Activated CD4-positive, alpha-beta T cell treated with anti-CD3 and anti-CD28 coated beads, Interleukin-2, amount 50 U/mL, for 24 hours (primary cell): ENCODE measurements at places on chromosomes 4 and X.

DNA sequence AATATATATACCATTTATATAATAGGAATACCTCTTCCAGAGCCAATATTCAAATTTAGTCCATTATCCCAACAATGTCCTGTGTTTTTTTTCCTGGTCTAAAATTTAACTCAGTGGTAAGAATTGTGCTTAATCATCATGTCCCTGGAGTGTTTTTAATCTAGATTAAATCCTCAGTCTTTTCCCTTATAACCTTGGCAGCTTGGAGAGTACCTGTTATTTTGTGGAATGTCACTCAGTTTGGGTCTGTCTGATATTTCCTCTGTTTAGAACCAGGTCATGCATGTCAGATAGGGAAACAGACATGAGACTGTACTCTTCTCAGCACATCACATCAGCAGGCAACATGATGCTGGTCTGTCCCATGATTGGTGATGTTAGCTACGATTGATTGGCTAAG lies 96.6 kb downstream of the HPGD start:
- no peak for DNase-seq

DNA sequence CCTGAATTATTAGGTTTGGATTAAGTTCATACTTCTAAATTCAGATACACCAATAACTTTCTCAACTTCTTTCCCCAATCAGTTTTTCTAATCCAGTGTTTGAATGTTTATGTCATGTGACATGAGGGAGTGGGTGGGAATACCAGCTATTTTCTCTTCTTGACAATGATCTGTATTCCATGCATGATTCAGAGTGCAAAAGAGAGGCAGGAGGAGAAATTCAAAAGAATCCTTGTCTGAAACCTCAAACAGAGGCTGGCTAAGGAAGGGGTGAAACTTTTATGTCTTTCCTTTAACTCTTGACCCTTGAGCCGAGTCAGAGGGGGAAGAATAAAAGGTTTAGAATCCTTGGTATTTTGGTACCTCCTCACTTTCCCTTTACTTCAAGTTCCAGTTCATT lies 544.7 kb downstream of the SPRY1 start:
- no peak for DNase-seq

- no peak for DNase-seq
Measured at GRCh38 chr4:34200535-34200934, 2043.8 kb downstream of the ARAP2 start.

DNA sequence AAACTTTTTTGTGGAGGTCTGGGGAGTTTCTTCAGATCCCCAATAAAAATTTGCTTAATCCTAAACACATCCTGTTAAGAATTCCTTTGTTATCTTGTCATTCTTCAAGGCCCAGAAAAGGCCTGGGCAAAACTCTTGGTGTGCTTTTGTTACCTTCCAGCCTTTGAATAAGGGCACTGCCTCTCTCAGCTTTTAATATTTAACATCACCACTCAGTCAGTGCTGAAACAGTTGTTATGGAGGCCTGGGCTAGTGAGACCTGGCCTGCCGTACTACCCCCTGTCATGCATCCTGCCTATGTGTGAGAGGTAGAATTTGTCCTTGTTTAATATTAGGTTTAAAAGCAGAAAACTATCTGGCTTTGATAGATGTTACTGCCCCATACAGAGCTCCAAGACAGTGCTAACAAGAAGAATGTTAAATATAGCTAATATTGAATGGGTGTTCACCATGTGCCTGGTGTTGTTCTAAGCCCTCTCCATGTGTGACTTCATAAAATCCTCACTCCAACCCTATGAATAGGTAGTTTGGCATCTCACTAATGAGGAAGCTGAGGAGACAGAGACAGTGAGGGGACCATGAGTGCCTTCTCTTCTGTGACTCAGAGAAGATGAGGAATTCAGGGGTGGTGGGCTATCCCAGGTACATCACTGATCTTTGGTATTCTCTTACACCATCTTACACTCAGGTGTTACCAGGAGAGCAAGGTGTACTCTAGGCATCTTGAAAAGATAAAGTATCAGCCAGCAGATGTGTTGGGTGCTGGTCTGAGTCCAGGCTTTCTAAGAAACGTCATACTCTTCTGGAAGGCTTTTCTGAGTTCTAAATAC lies 6.2 kb downstream of the PPP1R2C start:
- no peak for DNase-seq

- no peak for DNase-seq
Measured at GRCh38 chr4:105558277-105558676, 5.9 kb downstream of the ARHGEF38 start.

GRCh38 chrX:65035446-65035770 lies 59.2 kb upstream of the ZC4H2 start:
- peak; percentile 0 for DNase-seq

DNA sequence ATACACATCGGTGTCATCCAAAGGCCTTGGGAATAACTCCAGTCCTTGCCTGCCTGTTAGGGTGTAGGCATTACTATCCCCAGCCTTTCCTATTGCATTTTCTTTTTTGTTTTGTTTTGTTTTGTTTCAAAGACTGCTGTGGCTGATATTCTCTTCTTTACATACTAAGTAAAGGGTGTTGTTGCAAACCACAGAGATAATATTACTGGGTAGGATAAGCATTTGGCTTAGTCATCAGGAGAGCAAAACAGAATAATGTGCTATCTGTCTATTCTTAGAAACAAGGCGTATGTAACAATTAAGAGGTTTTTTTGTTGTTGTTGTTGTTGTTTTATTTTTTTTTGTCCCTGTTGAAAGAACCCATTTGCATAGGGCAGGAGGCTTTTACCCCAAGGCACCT lies 41.8 kb downstream of the UGT2B28 start:
- DNase-seq = no peak

DNA sequence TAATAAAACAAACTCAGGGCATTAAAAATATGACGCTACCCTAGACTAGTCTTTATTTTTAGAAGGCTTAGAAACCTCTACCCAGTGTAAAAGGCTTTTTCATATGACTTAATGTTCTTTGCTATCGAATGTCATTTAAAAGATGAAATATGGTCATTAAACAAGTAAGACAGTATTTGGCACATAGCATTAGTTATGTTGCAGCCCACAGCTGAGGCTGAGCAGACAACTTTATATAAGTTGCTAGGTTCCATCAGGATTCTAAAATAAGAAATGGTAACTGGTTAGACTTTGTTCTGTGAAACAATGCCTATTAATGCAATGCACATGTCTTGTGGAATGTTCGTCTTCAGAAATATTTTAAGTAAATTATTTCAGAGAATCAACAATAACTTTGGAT lies 10.4 kb upstream of the PRSS12 start:
- no peak for DNase-seq

DNA sequence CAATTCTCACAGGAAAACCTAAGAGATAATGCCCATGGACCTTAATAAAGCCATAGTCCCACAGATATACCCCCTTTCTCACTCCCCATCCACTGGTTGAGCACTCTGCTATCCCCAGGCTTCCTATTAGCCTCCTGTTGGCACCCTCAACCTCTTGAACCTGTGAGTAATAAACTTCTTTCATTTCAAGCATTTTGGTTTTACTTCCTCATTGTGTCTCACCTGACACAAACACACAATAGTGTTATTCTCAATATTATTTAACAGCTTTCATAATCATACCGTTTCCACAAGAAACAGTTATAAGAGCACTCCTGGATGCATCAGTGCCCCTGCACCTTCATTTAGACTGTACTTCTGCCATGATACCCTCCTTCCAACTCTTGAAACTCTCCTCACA lies 56.8 kb downstream of the TRPC5 start:
- no peak for DNase-seq

DNA sequence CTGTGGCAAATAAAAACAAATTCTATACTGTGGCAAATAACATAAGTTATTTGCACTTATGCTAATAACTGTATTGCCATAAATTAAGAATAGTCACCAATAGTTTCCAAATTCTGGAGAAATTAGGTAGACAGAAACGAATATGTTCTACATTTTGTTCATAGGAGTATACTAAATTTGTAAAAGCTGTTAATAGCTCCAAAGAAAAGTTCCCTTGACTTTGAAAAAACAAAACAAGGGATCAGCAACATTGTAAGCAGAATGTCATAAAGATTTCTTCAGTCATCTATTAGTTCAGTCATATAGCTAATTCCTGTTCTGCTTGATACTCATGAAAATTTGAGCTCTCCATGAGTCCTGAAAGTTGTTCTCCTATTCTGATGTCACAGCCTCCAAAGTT lies 1472.8 kb downstream of the C4orf33 start:
- DNase-seq = no peak

- DNase-seq = no peak
Measured at GRCh38 chr4:70842761-70843435, 3.2 kb upstream of the GRSF1 start.

DNA sequence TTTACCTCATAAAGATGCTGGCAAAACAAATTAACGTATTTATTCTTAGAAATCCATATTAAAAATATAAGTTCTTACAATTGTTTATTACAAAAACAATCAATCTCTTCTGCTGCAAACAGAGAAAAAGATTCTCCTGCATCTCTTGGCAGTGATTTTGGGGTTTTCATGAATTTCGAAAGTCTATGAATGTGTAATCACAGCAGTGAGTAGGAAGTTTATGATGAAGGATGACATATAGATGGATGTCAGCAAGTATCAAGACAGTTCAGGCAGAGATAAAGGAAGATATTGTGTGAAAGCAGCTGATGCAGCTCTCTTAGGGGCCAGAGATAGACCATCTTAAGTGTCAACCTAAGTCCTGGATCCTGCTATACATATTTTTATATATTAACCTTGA lies 196.9 kb upstream of the BANK1 start:
- DNase-seq = no peak

GRCh38 chrX:37420185-37420584 lies 71.0 kb downstream of the PRRG1 start:
- DNase-seq = no peak

- no peak for DNase-seq
Measured at GRCh38 chr4:74297539-74297938, 10.7 kb upstream of the EPGN start.

GRCh38 chr4:136328131-136328530 lies 1204.2 kb downstream of the PCDH18 start:
- no peak for DNase-seq

- no peak for DNase-seq
Measured at GRCh38 chrX:42967681-42968300, 189.8 kb upstream of the PPP1R2C start.

- no peak for DNase-seq
Measured at GRCh38 chr4:154010371-154010770, 221.5 kb upstream of the SFRP2 start.

GRCh38 chr4:10731690-10732089 lies 47.1 kb upstream of the CLNK start:
- DNase-seq = no peak

GRCh38 chr4:183347146-183347545 lies 24.9 kb upstream of the CLDN24 start:
- no peak for DNase-seq

- no peak for DNase-seq
Measured at GRCh38 chr4:19381068-19381467, 870.6 kb upstream of the SLIT2 start.

GRCh38 chrX:4572691-4573090 lies 859.2 kb upstream of the PRKX start:
- DNase-seq = no peak

DNA sequence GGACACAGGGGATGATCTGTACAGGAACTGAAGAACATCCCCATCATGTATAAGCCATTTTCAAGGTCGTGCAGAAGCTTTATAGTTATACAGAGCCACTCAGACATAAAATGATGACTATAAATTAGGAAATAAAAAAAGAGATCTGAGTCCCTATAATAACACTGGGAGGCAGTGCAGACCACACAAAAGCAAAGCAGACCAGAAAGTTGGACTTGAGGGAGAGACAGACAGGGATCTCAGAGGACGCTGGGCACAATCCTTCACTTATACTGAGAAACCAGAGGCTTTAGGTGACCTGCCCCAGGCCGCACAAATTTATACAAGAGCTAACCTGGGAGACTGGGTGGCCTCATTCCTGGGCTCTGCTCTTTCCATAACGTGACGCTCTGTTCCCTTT lies 70.5 kb downstream of the HADH start:
- no peak for DNase-seq

DNA sequence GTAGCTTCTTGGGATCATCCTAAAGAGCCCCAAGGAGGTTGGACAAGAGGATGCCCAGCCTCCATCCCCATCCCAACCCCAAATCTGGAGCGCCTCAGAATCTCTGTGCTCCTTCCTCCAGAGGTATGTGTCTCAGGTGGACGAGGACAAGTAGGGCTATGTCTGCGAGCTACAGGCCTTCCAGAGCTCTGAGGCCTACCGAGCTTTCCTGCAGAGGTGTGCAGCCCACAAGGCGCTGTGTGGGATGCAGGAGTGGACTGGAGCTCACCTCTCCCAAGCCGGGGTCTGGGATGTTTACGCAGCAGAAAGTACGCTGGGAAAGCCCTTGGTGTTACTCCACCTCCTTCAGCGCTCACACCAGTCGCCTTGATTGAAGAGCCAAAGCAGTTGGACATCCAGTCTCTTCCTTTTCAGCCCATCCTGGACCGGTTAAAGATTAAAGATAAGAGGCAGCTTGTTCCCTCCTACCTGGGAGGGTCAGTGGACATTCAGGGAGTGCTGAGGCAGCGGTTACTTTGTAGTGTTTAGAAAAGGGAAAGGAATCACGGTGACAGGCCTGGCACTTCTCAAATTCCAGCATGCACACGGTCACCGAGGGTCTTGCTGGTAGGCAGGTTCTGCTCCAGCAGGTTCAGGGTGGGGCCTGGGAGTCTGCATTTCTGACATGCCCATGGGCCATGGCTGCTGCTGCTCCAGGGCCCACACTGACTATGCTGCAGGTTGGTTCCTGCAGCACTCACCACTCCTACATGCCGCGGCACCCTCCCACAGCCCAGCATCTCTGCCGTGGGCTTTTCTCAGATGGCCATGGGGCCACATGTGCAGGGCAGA lies 29.5 kb upstream of the JAKMIP1 start:
- DNase-seq = no peak

GRCh38 chr4:106365613-106366012 lies 3.0 kb downstream of the GIMD1 start:
- no peak for DNase-seq

DNA sequence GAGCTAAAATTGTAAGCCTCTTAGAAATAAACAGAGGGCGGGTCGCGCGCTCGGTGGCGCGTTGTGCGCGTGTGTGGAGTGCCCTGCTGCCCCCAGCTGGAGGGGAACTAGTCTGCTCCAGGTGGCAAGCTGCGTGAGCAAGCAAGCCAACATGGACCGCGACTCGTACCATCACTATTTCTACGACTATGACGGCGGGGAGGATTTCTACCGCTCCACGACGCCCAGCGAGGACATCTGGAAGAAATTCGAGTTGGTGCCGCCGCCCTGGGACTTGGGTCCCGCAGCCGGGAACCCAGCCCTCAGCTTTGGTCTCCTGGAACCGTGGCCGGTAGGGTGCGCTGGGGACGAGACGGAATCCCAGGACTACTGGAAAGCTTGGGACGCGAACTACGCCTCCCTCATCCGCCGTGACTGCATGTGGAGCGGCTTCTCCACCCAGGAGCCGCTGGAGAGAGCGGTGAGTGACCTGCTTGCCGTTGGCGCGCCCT lies 66.1 kb downstream of the DNAAF6 start:
- no peak for DNase-seq

DNA sequence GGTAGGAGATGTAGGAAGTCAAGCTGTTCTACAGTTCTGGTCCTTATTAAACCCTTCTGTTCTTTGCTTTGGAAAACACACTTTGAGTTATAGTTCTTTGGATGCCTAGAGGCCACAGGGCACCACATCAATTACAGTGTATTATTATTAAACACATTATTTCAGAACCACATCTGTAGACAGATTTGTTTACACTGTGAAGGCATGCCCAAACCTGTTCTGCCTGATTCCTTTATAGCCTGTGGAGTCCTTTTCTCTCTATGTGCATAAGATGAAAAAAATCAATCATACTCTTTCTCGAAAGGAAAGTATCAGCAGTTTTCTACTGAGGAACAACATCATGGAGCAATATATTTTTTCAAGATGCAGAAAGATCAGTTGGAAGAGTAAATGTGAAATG lies 371.3 kb upstream of the INTU start:
- no peak for DNase-seq
